NAMALWA (cell line): ENCODE measurements at places on chromosomes 13 and 19.

- DNase-seq: no peak
These were observed 525.3 kb downstream of the KLF12 start for GRCh38 chr13:73608711-73609485.

DNA sequence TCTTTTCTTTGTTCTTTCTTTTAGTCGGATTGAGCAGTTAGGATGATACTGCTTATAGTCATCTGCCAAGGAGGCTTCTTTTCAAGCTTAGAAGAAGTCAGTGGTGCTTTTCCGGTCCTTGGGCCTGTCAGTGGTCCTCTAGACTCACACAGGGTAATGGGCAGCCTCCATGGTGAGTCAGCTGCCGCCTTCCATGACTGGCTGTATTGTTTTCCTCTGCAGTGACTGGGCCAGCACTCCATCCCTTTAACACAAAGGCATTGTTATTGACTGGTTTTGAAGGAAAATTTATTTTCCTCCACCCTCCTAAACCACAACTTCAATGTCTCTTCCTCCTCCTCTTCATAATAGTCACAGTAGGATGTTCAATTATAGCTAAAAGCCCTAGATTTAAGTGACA, 47.1 kb upstream of the CNMD start:
- DNase-seq: no peak

- no peak for DNase-seq
These were observed 302.1 kb downstream of the DIAPH3 start for GRCh38 chr13:59861676-59862075.

- DNase-seq: no peak
These were observed 7.2 kb downstream of the UHRF1 start for GRCh38 chr19:4916292-4917082.
